ENCODE measurements at places on chromosomes 2 and 18.

DNA sequence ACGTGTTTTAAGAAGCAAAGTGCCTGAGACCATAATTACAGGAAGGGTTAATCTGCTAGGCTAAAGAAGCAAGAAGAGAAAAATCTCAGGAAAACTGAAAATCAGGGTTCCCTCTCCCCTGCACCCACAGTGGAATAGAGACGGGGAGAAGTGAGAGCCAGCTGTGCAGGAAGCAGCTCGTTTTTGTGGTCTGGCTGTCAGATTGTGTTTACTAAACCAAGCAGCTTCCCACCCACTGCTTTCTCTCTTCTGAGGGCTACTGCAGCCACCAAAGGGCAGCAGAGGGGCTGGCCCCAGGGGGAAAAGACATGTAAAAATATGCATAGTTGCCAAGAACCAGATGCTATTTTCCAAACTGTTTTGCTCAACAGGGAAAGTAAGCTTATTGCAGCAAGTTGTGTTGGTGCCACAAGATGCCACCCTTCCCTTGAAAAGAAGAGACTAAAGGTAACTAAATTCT is 72.6 kb upstream of the THUMPD2 start:
- DNase-seq, result no peak

DNA sequence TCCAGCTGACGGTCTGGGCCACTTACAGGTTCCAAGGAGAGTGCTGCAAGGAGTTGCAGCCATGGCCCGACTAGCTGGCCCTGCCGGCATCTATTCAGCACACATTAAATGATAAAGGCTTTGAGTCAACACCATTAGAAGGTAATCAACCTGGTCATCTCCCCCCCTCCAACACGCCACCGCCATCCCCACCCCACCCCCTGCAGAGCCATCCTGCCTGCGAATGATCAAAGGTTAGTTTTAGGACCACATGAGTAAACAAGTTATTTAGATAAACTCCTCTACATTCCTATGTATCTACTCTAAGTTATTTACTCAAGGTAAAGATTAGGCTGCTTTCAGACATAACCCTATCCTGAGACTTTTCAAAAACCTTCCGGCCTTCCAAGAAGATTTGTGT is 349.3 kb upstream of the SLC39A10 start:
- DNase-seq, result no peak

- DNase-seq, result no peak
Observed at GRCh38 chr2:170685591-170685990, 29.5 kb upstream of the SP5 start.

DNA sequence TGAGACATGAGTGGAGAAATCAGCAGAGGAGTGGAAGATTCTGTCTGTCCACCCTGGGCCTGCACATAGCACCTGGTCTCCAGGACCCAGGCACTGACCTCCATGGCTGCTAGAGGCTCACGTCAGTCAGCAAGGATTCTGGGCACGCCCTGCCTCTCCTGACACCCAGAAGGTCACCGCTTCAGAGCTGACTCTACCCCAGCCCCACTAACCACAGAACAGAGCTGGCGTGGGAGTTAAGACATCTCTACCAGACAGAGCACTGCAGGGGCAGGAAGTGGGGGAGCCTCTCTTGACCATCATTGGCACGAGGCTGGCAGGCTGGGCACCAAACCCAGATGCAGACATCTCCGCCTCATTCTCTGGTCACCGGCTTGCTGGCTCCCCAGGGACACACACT is 3.0 kb downstream of the ADCY3 start:
- DNase-seq, result no peak

DNA sequence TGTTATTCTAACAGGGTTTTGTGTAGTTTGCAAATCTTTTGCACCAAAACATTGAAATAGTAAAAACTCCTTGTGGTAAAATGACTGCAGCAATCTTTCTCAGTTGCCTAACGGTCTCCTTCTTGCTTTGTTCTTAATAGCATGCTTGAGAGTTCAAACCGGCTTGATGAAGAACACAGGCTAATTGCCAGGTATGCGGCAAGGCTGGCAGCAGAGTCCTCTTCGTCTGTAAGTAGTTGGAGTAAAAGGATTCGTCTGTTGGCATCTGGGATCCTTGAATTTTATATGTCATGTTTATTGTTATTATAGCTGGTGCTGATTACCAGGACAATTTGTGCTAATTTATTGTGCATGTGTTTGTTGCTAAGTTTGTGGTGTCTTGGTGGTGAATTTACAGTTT is 138.1 kb downstream of the DTNA start:
- DNase-seq, result no peak

GRCh38 chr2:60867848-60868247 is 13.5 kb upstream of the REL start:
- no peak for DNase-seq

DNA sequence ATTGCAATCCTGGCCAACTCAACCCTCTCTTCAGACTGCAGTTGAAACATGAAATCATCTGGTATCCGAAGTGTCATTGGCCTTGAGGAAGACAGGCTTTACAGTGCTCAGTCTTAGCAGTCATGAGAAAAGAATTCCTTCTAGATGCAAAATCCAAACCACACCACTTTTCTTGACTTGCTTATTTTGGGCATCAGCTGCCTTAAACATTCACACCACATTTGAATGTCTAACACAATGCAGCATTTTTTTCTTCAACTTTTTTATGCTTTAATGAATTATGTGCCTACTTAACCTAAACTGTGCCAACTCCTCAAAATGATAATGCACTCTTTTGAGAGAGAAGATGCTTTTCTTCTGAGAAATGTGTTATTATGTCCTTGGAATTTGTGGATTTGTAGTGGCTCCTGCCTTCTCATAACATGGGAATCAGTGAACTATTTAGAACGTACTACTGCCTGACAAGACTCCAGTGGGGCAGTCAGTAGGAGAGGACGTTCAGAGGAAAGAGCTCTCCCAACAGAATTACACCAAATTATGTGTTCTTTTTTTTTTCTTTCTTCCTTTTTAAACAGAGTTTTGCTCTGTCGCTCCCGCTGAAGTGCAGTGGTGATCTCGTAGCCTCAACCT is 3.2 kb upstream of the FAM98A start:
- no peak for DNase-seq

DNA sequence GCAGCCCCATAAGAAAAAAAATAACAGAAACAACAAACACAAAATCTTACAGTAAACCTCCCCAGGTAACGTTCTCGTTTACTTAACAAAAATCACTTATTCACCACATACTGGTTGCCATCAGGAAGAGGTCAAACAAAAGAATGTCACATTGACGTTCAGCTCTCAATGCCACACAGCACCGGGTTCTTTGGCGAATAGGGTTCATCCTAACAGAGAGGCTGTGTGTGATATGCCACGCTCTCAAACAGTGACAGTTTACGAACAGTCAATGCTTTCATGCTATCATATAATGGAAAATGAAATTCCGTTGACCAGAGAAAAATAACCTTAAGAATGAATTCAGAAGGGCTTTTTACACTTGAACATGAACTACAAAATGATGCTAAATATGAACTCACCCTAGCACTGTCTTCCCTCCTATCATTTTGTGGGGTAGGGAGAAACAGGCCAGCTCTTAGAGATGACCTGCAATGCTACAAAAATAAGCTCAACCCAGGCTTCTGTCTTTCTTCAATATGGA is 2.0 kb downstream of the TMEM163 start:
- no peak for DNase-seq

DNA sequence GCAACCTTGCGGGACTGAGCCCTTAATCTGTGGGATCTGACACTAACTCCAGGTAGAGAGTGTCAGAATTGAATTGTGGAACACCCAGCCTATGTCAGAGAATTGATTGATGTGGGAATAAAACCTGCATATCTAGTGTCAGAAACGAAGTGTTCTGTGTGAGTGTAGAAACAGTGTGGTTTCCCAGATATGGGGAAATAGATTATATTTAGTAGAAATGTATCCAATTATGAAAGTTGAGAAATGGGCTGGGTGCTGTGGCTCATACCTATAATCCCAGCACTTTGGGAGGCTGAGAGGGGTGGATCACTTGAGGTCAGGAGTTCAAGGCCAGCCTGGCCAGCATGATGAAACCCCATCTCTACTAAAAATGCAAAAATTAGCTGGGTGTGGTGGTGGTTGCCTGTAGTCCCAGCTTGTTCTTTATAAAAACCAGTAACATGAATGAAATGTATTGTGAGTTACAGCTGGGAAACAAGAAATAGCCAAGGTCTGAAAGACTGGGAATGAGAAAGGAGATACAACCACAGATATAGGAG is 4.3 kb upstream of the TP53I3 start:
- DNase-seq, result no peak

DNA sequence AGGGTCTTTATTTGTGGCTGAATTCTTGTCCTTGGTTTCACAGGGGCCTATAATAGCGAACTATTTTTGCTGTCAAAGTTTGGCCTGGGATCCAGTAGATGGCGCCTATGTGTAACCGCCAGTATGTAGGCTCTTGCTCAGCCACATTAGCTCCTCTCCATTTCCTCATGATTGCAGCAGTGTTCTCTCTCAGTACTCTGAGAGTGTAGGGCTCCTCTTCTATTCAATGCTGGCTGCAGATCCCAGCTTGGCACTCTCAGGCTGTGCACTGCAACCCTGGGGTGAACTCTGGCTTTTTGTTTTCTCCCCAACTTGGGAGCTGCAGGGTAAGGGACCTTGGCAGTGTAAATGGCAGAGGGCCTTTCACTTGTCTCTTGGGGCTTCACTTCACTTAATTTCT is 344.6 kb upstream of the CHAC2 start:
- peak; percentile 36 for DNase-seq

DNA sequence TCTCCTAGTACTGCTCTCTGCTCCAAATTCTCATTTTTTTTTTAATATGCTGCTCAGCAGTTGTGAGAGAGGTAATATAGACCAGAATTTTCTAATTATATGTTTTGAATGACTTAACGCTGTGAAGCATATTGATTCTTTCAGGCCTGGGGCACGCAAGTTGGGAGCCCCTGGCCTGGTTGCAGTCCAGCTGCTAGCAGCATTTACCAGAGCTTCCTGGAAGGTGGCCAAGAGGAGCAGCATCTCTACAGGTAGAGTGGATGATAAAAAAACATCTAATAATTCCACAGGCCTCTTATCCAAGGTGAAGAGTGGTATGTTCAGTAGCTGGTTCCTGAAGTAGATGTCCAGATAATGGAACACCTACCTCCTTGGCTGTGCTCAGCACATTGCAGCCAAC is 7.3 kb upstream of the UGP2 start:
- no peak for DNase-seq

- DNase-seq, result no peak
Observed at GRCh38 chr18:46755315-46756024, 1.4 kb downstream of the ST8SIA5 start.

GRCh38 chr18:49681387-49681786 is 119.5 kb downstream of the LIPG start:
- no peak for DNase-seq

GRCh38 chr2:159177957-159178356 is 108.5 kb downstream of the WDSUB1 start:
- DNase-seq, result no peak

DNA sequence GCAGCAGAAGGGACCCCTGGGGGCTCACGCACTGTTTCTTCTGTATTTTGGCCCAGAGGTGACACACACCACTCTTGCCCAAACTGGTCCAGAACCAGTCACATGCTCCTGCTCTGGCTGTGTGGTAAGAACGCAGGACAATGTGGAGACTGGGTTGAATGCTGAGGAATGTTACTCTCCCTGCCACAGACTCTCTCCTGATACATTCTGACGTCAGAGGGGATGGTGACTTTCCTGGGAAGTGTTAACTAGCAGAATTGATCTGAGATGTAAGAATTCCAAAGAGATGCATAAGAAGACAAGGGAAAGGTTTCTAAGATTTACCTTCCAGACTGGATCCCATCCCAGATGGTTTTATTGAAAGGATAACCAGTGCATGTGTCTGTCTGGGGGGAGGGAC is 100.8 kb downstream of the ASB1 start:
- no peak for DNase-seq

GRCh38 chr2:128361376-128362131 is 42.9 kb upstream of the HS6ST1 start:
- DNase-seq, result no peak

- DNase-seq, result no peak
Observed at GRCh38 chr2:138670734-138671133, 109.5 kb downstream of the NXPH2 start.

- no peak for DNase-seq
Observed at GRCh38 chr2:203719456-203720410, 13.3 kb downstream of the CD28 start.

GRCh38 chr2:25936889-25937545 is 45.3 kb downstream of the KIF3C start:
- DNase-seq, result no peak

DNA sequence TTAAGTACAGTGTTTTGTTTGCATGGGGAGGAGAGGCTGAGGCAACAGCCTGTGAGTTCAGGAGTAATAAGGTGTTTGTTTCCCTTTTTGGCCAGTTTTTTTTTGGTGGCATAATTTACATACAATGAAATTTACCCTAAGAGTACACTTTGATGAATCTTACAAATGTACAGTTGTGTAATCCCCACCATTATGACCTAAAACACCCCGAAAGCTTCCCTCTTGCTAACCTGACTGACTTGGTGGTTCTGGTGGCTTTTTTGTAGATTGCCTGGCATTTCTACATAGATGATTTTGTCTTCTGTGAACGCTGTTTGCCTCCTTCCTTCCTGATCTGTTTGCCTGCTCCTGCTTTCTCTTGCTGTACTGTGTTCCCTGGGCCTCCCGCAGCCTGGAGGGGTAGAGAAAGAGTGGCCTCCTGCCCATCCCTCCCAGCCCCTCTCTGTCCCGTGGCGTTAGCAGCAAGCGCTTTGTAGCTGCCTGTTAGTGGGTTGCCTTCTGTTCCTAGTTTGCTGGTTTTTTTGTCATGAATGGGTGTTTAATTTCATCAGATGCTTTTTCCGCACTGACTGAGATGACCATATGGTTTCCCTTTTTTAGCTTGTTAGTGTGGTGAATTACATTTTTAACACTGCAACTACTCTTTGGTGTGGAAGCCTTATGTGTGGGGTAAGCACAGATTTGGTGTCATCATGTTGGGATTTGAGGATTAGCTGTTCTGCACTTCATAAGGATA is 32.1 kb downstream of the ASAP2 start:
- no peak for DNase-seq

- no peak for DNase-seq
Observed at GRCh38 chr2:31081492-31081891, 56.7 kb downstream of the GALNT14 start.

Data from SW 1271 (cell line).